Vagina (tissue), 2 donors: ENCODE measurements at places on chromosomes 7 and 10.

DNA sequence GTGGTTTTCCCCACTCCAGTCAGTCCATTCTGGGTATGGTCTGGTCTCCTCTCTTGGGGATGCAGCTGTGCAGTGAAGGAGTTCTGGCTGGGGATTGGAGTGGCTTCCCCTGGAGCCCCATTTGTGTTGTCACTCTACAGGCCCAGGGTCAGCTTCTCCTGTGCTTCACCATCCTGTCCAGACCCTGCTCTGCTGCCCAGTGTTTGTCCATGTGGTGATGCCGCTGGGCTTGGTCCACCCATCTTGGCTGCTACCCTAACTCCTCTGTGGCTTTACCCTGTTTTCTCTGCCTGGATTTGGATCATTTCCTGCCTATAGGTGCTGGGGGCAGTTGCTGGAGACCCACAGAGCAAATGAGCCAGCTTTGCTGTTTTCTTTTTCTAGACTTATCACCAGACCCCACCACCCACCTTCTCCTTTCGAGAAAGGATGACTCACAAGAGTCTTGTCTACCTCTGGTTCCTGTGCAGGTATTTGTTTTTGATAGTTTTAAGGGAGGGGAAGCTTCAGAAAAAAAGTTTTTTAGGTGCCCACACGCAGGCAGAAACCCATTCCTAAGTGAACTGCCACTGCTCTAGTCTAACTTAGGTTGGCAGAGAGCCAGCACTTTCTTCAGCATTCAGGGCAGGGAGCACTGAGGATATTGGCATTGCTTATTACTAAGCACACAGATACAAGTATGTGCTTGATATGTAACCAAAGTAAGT lies 8.5 kb downstream of the ZDHHC16 start:
- no peak for DNase-seq
- peaks cover 49% of the 10 kb centered on the region for H3K36me3 ChIP-seq
- H3K4me3 ChIP-seq = no peak overlapping the region
- peaks cover 19% of the 10 kb centered on the region for H3K4me1 ChIP-seq
- H3K27me3 ChIP-seq = no peaks in the 10 kb centered on the region
- no peak overlapping the region for H3K27ac ChIP-seq

DNA sequence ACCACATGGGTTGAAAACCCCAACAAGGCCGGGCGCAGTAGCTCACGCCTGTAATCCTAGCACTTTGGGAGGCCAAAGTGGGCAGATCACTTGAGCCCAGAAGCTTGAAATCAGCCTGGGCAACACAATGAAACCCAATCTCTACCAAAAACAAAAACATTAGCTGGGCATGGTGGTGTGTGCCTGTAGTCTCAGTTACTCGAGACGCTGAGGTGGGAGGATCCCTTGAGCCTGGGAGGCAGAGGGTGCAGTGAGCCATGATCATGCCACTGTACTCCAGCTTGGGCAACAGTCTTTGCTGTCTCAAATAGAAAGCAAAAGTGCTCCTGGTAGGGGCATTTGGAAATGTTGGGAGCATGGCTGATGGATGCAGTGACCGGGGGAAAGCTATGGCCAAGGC lies 209.6 kb upstream of the PLXNA4 start:
- H3K36me3 ChIP-seq = no peaks in the 10 kb centered on the region
- H3K27ac ChIP-seq = no peak overlapping the region
- H3K4me1 ChIP-seq = no peaks in the 10 kb centered on the region

DNA sequence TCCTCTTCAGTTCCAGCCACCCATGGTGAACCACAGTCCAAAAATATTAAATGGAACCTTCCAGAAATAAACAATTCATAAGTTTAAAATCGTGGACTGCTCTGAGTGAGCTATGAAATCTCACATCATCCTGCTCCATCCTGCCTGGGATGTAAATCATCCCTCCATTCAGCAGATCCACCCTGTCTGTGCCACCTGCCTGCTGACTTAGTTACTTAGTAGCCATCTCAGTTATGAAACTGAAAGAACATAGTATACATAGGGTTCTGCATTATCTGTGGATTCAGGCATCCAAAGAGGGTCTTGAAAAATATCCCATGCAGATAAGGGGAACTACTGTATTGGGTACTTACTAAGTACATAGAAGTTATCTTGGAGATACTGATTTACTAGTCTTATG lies 89.0 kb downstream of the ST8SIA6 start:
- H3K4me1 ChIP-seq = no peaks in the 10 kb centered on the region
- no peaks in the 10 kb centered on the region for H3K27me3 ChIP-seq

- no peaks in the 10 kb centered on the region for H3K36me3 ChIP-seq
- no peak for DNase-seq
- H3K27ac ChIP-seq = no peak overlapping the region
- no peaks in the 10 kb centered on the region for H3K27me3 ChIP-seq
Observed at GRCh38 chr7:85851571-85852193, 664.8 kb upstream of the SEMA3D start.
